ENCODE measurements at places on chromosomes 5 and 9.
A peak's percentile ranks its signal among the peaks of the same experiment; 100 is the strongest.

DNA sequence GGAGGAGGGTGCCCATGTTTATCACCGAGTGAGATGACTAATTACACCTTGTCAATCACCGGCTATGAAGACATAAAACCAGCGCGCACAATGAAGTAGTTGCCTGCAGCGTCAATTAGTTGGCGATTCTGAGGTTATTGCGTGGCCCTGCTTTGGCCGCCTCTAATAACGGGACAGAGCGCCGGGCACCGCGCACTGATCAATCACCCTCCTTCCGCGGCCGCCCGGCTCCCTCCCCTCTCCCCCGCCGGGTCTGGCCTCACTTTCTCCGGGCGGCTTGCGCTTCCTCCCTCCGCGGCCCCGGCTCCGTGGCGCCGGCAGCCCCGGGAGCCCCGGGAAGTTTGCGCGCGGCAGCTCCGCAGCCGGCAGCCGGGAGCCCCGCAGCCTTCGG, 3.3 kb upstream of the LHX2 start:
- no peak for DNase-seq

- DNase-seq = no peak
Observed at GRCh38 chr9:104227108-104227507, 133.0 kb downstream of the SMC2 start.

GRCh38 chr9:133120501-133121197, 391 bp downstream of the RALGDS start:
- no peak for DNase-seq

GRCh38 chr5:168005093-168005492, 286.4 kb upstream of the WWC1 start:
- no peak for DNase-seq

- DNase-seq = no peak
Observed at GRCh38 chr5:72673623-72674022, 142.8 kb upstream of the TNPO1 start.

DNA sequence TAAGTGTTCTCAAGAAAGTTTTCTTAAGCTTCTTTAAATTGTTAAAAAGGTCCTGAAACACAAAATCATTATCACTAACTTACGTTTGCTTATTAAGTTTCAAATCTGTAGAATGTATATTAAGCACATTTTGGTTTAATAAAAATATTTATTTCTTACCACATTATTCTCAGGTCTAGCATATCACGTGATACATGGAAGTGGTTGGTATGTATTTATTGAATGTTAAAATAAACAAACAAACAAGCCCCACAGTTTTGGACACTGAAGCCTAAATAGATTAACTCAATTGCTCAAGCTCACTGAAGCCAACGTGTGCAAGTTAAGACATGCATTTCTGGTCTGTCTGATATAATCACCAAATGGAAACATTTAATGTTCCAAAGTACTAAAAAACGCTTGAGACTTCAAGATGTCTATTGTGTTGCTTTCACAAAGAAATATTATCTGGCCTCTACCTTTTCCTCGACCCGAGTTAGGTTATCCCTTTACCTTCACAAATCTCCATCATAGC, 1136.9 kb downstream of the TAF11L14 start:
- no peak for DNase-seq

DNA sequence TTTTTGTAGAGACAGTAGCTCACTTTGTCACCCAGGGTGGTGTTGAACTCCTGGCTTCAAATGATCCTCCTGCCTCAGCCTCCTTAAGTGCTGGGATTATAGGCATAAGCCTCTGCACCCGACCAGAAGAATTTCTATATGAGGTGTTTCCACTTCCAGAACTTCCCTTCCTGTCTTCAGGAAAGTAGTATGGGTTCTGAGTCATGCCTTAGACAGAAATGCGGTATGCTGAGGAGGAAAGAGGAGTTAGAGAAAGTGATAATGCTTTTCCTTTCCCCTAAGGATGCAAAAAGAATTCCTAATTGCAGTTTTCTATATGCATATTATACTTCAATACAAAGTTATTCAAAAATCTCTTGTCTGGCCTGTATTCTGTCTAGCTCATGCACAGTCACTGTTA, 16.4 kb upstream of the ADAMTSL1 start:
- no peak for DNase-seq

- no peak for DNase-seq
Observed at GRCh38 chr5:51890435-51891116, 507.3 kb downstream of the ISL1 start.

DNA sequence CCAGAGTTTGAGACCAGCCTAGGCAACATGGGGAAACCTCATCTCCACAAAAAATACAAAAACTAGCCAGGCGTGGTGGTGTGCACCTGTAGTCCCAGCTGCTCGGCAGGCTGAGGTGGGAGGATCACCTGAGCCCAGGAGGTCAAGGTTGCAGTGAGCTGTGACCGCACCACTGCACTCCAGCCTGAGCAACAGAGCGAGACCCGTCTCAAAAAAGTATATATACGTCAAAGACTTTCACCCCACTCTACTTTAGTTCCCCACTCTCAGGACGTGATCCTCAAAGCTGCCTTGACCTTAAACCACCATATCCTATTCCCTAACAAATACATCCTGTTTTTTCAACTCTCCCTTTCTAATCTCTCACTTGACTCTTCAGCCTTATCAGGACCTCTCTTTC, 41.0 kb downstream of the PCDHGC5 start:
- DNase-seq = no peak

DNA sequence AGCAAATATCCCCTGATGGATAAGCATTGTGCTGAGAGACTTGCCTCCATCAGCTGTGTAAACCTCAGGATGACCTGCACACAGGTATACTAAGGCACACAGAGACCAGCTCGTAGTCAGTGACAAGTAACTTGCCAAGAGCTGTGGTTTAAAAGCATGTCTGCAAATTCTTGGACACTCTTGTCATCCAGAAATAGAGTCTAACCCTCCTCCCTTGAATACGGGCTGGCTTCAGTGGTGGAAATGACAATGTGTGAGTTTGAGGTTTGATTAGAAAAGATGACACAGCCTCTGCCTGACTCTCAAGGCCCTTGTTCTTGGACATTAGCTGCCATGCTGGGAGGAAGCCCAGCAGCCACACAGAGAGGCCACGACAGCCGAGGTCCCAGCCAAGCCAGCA, 114.4 kb downstream of the GADD45G start:
- no peak for DNase-seq

DNA sequence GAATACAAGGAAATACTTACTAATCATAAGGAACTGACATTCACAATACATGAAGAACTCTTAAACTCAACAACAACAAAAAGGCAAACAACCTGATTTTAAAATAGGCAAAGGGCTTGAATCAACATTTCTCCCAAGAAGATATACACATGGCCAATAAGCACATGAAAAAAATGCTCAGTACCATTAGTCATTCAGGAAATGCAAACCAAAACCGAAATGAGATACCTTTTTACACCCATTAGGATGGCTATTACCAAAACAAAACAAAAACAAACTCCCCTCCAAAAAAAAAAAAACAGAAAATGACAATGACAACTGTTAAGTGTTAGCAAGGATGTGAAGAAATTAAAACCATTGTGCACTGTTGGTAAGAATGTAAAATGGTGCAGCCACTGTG, 104.1 kb upstream of the ZNF462 start:
- no peak for DNase-seq

- no peak for DNase-seq
Observed at GRCh38 chr5:116887104-116887503, 312.5 kb upstream of the SEMA6A start.

GRCh38 chr5:98309785-98310598, 463.5 kb upstream of the RGMB start:
- DNase-seq = no peak

GRCh38 chr5:98774192-98775033, 950 bp downstream of the RGMB start:
- peak; percentile 88 for DNase-seq

GRCh38 chr9:137784641-137785513, 92.7 kb upstream of the CACNA1B start:
- peak; percentile 75 for DNase-seq

DNA sequence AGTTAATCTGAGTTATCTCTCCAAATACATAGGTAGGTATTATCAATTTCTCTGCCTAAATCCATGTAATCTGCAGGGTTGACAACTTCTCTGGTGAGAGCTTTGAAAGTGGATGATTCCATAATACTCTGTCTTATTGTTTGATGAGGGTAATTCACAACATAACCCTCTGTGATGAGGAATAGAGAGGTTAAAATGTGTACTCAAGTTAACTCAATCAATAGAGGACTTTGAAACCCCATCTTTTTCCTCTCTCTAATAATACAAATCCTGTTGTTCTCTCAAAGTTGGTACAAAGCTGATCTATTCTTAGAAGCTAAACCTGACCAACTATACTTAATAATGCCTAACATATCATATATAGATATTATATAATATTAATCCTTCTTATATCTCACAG, 100.1 kb downstream of the PLPPR1 start:
- DNase-seq = no peak

DNA sequence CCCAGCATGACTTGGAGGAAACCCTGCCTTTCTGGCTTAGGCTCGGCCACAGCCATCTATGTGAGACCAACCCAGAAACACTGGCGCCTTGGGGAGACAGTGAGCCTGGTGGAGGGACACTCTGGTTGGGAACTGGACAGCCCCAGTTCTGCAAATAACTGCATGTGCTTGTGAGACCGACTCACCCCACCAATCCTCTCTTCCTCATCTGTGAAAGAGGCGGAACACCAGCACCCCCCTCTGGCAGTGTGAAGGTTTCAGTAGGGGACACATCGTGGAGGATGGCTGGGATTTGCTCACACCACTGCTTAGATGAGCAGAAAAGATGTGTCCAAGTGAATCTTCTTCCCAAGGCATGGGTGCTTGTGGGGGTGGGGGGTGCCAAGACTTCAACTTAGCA, 43.4 kb upstream of the N4BP3 start:
- no peak for DNase-seq

- DNase-seq = no peak
Observed at GRCh38 chr9:104264431-104264830, 170.3 kb downstream of the SMC2 start.

DNA sequence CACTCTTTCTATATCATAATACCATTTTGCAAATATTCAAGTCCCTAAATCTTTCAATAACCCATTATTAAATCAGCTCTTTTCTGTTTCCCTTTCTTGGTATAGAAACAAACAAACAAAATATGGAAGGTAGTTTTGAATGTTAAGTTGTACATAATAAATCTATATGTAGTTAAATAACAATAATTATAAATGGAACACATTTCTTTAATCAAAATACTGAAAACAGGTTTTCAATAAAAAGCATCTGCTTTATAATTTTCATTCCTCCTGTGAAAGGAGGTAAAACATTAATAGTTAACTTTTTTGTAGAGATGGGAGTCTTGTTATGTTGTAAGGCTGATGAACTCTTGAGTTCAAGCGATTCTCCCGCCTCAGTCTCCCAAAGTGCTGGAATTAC, 54.2 kb downstream of the CDKL3 start:
- DNase-seq = no peak

GRCh38 chr9:83623679-83624076, 735 bp downstream of the IDNK start:
- no peak for DNase-seq

- DNase-seq = no peak
Observed at GRCh38 chr9:116320290-116320689, 166.7 kb downstream of the PAPPA start.

- peak; percentile 70 for DNase-seq
Observed at GRCh38 chr9:135604437-135605237, 34.7 kb downstream of the GLT6D1 start.

- no peak for DNase-seq
Observed at GRCh38 chr9:14062586-14063221, 251.2 kb downstream of the NFIB start.

DNA sequence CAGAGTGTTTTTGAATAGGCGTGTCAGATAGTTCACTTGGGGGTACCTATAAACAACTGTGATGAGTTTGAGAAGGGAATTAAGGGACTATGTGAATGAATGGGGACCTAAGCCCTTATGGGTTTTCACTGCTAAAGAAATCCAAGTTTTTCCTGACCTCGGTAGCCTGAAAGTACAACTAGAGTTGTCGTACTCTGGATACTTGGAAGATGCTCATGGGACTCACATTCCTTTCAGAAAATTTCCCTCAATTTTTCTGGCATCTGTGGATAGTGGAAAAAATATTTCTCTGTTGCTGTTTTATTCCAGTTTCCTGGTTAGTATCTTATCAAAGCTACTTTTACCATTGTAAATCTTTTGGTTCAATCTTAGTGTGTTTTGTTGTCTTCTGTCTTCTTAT, 1112.3 kb upstream of the SEMA6A start:
- DNase-seq = no peak

DNA sequence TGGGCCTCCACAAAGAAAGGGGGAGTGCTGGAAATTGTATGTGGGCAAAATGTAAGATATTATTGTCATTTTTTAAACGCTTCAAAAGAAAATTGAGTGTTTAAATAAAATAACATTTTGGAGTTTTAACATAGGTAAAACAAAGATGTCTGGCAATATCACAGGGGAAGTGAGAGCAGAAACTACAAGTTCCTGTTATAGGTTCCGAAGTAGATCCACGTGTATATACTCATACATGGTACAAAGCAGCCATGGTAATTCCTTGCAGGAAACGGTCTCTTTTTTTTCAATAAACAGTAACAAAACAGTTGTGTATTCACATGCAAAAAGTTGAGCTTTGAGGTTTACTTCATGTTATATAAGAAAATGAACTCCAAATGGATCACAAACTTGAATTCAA, 78.4 kb downstream of the MTRR start:
- no peak for DNase-seq

- DNase-seq = peak; percentile 46
Observed at GRCh38 chr5:178389026-178389729, 156.6 kb upstream of the PHYKPL start.

DNA sequence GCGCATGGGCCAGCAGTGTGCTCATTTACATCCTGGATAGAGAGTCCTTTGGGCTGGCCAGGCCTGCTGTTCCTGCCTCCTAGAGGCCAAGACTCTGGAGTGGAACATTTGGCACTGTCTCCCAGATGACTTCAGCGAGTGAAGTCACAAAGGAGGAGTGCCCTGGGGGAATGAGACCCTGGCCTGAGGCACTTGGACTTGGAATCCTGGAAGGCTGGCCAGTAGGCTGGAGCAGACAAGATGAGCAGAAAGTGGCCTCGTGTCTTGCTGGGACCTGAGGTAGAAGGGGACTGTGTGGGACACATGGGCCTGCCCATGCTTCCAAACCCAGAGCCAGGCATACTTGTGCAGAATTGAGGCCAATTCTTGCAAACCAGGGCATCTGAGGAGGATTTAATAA, at the start of gene TSSK1B:
TSSK1B (minus strand) TSS at position 101 of the 400 bp plus-strand sequence. CDS start 150 bp downstream, outside the sequence.
- DNase-seq = no peak

DNA sequence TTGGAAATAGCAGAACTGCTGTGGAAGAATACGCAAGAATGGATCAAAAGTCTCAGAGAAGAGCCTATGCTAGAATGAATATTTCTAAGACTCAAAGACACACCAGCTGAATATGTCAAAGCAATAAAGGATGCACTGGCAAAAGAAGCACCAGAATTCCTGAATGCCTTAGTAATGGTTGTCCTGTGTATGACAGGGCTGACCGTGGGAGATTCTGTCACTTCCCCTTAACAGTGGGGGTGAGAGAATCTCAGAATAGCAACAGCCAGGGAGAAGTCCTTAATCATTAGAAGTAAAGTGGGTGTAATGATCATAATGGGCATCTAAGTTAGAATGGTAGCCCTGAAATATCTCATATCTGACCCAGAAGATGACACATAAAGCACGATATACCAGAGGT, 14.6 kb upstream of the PRR16 start:
- no peak for DNase-seq

- no peak for DNase-seq
Observed at GRCh38 chr5:32163785-32164184, 10.3 kb downstream of the GOLPH3 start.
